Regular cardiac myocyte (primary cell): ENCODE measurements at places on chromosomes 2 and 18. TPM values are rescaled to one million over a fixed set of nuclear protein-coding genes. Genes with fewer than 3 reads are reported as not detected.

Gene FABP1
- not detected in 2 replicates for total RNA-seq

Gene AQP12B
- not detected in 2 replicates for total RNA-seq

Gene ZNF892
- total RNA-seq, result 4.0 and 4.8 TPM in 2 replicates

Gene TNFAIP6
- 34.5 and 69.3 TPM in 2 replicates for total RNA-seq

Gene C2orf66
- total RNA-seq, result under 0.01 TPM in 1 of 2 replicates, not detected in the other

Gene HJURP
- 4.2 and 43.1 TPM in 2 replicates for total RNA-seq

Gene KLHL14
- total RNA-seq, result under 0.01 TPM in 1 of 2 replicates, not detected in the other

Gene IL36A
- total RNA-seq, result not detected in 2 replicates

Gene SPP2
- total RNA-seq, result not detected in 2 replicates

Gene LRATD1
- under 0.01 TPM in 2 replicates for total RNA-seq

Gene SCN3A
- total RNA-seq, result 0.85 and 1.9 TPM in 2 replicates

Gene CUL3
- total RNA-seq, result 42.0 and 52.9 TPM in 2 replicates

Gene SLC16A14
- 0.58 and 2.3 TPM in 2 replicates for total RNA-seq

Gene CDKL4
- total RNA-seq, result 1.7 and 11.8 TPM in 2 replicates

Gene GPR35
- 0.19 and 0.85 TPM in 2 replicates for total RNA-seq

Gene ST8SIA5
- total RNA-seq, result not detected in 2 replicates

Gene EFR3B
- total RNA-seq, result 0.56 and 1.7 TPM in 2 replicates

Gene NAB1
- total RNA-seq, result 60.2 and 130 TPM in 2 replicates

Gene GPC1
- total RNA-seq, result 42.9 and 55.0 TPM in 2 replicates

Gene C2orf78
- total RNA-seq, result not detected in 2 replicates

Gene SIX3
- total RNA-seq, result not detected in 2 replicates

Gene GATA6
- 16.5 and 35.0 TPM in 2 replicates for total RNA-seq
